ENCODE measurements at places on chromosomes 1 and 21.

GRCh38 chr1:233020426-233020825 lies 70.0 kb downstream of the NTPCR start:
- DNase-seq = no peak

DNA sequence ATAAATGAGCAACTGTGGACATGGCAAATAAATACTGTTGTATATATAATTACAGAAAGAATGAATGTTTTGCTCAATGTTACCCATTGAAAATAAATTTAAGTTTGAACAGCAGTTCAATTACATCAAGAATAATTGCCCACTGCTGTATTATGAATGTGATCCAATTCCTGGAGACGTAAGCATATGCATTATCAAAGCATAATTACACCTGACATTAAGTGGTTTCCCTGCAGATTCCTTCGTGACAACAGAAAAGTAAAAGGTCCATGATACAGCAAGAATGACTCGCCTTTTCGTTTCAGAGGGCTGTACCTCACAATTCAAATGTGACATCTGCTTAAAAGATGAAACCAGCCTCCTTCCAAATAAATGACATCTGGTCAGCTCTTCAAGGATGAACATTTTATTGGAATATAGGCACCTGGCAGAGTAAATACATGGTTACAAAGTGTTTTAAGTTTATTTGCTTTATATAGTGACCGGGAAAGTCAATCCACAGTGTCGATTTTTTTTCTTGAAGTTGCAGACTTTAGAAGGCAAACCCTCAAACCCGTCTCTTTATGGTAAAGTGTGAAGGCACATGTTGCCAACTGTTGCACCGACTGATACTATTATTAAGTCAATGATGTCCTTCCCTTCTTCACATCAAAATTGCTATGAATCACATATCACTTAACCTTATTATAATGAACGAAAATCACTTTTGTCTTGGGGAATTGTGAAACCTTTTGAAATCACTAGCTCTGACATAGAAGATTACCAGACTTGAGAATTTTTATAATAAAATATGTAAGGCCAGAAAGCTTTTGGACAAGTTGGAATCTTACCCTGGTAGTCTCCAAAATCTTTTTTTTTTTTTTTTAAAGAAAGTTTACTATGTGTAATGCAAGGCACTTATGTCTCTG lies 36.2 kb upstream of the EDEM3 start:
- DNase-seq = no peak

GRCh38 chr1:192600275-192600674 lies 24.7 kb downstream of the RGS1 start:
- no peak for DNase-seq

GRCh38 chr1:45243476-45244343 lies 37.3 kb upstream of the ZSWIM5 start:
- peak; percentile 83 for DNase-seq

DNA sequence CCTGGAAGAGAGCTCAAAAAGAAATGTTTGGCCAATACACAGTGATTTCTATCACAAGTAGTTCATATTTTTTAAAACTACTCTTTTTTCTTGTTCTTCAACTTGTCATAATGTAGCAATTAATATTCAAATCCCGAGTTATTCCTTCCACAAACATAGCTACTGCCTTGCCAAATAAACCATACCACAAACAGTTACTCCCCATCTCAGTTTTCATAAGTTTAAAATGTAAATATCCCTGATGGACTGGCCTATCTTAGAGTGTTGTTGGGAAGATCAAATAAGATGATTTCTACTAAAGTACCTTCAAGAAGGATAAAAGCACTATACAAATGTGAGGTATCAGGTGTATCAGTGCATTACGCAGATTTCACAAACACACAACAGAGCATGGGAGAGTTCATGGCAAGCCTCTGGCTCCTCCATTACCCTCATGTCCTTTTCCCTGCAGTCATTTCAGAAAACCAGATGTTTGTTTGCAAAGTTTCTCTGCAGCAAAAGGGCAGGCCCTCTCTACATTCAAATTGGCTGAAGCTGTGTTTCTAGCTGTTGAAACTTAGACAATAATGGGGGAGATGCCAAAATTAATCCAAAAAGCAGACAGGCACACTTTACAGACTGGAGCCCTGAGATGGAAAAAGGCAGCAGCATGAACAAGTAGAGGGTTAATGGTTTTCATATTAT lies 16.1 kb downstream of the WLS start:
- peak; percentile 16 for DNase-seq

DNA sequence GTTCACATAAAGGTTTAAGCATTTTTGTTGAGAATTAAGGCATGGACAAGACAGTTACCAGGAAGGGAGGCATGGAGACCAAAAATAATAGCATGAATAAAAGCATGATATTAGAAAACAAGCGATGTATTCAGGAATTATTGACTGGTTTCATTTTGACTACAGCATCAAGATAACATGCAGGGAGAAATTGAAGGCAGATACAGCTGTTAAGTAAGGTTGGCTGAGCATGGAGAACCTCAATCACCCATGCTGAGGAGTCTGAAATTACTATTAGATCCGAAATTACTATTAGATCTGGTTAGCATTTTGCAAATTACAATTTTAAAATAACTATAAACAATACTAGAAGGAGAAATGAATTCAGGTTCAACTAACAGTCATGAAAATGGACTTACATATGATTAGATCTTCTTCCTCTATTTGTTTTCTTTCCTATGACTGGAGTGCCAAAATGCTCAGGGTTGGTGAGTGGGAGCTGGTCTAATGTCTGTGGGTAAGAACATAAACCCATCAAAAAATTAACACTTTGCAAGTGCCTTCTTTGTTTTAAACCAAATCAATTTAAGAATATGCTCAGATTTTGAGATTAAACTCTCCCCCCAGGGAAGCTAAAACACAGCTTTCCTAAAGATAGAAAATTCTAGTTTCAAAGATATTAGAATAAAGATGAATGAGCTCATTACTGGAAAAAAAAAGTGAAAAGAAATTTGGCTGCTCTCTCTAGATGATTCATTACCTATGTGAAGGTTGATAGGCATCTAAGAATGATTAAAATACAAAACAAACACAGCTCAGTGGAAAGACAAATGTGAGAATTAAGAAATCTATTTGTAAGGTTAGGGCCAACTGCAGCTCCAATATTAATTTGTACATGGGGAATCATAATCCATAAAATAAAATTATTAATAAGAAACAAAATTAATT lies 81.7 kb downstream of the ARID4B start:
- DNase-seq = no peak

- DNase-seq = no peak
Observed at GRCh38 chr21:41819236-41819855, 52.5 kb upstream of the RIPK4 start.

- DNase-seq = peak; percentile 67
Observed at GRCh38 chr1:21012937-21013336, 163.8 kb downstream of the EIF4G3 start.

DNA sequence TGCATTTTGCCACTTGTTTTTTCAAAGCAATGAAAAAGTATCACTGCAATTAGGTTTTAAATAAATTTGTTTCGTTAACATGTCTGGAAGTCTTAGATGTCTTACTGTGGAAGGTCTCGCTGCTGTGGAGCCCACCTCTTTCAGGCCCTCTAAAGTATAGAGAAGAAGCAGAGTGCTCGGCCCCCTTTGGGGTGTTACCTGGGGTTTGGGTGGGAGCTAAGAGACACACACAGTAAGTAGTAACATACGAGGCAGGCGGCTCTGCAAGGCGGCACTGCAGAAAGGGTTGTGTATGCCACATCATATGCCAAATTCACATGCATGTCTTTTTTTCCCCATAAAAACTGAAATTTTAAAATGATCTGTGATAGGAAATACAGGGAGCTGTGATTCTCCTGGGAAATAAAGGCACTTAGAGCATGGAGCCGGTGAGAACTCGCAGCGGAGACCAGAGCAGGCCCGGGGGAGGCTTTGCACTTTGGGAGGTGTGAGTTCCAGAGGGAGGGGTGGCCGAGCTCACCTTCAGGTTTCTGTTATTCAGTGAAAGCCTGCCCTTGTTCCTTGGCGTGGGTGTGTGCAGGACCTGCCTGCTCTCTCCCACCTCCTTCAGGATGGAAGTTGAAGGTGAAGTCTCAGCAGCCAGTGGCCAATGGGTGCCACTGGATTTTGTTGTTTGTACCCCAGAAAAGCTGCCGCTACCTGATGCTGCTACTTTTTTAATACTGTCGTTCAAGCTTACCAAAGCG lies 35.7 kb upstream of the PWP2 start:
- no peak for DNase-seq
